ENCODE measurements at places on chromosomes 12 and 14.

- DNase-seq: no peak
These were observed 9.5 kb downstream of the FANCM start for GRCh38 chr14:45145214-45145613.

GRCh38 chr14:34227834-34228649 is 234.0 kb downstream of the SPTSSA start:
- DNase-seq: peak; percentile 26

- DNase-seq: no peak
These were observed 36.7 kb downstream of the PTPRR start for GRCh38 chr12:70883855-70884254.

DNA sequence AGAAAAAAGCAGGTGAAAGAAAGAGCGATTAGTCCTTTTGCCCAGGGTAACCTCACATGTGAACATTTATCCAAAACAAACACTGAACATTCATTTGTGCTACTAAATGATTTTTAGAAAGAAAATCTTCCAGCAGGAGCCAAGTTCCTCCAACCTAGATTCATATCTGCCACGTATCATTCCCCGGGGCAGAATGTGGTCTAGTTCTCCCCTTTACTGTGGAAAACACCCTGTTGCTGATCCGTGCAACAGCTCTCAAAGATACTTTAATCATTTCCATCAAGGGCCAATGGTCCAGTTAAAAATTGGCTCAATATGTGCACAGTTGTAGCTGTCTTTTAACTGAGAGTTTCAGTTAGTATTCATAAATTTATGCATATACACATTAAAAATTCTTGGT is 479.1 kb downstream of the ATP23 start:
- no peak for DNase-seq

DNA sequence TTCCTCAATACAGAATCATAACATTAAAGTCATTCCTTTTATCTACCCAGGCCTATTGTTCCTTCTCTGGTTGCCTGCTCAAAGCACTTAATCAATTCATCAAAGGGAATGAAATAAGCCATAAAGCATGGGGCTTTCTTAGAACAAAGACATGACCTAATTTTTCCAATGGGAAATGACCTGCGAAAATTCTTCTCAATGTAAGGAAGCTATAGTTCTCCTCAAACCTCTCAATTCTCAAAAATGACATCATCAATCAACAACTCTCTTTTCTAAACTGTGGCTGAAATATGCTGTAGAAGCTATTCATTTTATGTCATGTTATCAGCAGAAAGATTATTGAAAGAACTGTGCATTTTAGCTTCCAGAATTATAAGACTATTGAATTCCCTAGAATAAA is 116.0 kb upstream of the PTPRR start:
- DNase-seq: no peak

- DNase-seq: no peak
These were observed 19.8 kb downstream of the HVCN1 start for GRCh38 chr12:110669193-110669502.

GRCh38 chr14:23442721-23443356 is 7.4 kb upstream of the MYH7 start:
- DNase-seq: no peak

DNA sequence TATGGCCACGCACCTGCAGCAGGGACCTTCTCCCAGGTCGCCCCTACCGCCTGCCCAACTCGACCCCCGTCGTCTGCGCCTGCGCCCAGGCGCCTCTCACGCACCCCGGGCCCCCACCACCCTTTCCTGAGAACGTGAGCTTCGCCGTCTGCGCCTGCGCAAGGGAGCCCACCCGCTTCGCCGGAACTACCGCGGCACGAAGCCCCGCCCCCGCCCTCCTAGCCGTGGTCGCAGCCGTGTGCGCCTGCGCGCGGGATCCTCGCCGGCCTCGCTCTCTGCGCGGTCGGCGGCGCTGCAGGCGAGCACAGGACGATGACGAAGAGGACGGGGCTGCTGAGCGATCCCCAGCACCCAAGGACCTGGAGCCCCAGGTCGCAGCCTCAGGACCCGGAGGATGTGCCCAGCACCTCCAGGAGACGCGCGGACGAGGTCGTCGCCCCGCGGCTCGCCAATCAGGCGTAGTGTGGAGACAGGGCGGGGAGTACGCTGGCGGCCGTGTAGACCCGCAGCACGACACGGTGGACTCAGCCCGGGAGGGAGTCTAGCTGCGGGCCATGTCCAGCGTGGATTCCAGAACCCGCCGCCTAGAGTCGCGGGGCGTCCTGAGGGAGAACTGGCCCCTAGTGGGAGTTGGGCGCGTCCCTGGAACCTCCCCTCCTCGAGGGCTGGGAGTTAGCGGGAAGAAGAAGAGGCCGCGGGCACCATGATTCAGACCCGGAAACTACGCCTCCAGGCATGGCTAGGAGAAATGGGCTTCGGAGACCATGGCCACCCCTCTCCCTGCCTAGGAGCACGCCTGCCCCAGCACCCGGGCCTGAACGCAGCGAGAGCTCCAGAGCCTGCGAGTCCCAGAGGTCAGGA is 1120.8 kb upstream of the TMEM132C start:
- peak; percentile 79 for DNase-seq

DNA sequence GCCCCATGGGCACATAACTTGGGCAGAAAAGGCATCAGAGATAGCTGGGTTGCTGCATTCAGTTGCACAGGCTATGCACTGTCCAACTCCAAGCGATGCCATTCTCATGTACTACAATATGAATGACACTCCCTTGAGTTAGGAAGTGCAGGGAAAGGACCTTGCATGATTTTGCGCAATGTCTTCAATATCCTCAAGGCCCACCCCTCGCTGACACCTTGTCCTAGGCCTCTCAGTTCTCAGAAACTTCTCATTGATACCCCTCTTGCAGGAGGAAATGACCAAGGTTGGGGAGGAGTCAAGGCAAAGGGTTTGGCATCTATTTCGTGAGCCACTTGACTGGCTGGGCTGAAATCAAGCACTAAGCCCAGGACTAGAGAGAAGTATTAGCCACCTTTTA is 70.4 kb downstream of the ARL6IP4 start:
- no peak for DNase-seq

Measured in stimulated activated CD4-positive, alpha-beta T cell treated with anti-CD3 and anti-CD28 coated beads, Interleukin-1b, Interleukin-23, amount 100 ng/mL, for 4 hours (primary cell).